ENCODE measurements at places on chromosomes 3 and 15.

DNA sequence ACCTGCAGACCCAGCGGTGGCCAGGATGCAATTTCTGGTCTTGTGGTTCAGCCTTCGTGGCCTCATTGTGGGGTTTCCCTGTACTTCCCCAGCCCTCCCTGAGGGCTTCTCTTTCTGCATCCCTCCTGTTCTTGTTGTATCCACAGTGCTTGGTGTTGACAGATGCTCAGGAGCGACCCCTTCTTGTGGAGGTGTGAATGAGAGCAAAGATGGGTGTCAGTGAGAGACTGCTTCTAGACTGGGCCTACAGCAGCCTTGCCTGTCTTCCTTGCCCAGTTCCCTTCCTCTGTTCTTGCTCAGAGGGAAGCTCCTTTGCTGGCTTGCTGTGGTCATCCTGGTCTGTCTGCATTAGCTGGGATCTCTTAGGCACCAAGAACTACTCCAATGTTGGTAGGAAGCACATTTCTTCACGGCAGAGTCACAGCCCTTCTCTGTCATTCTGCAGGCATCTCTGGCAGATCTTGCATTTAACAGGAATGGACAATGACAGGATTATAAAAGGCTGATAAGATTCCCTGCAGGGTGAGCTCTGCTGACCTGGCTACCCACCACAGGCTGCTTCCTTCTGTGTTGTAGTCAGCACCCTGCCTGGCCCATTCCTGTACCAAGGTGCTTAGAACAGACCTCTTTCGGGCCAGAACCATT lies 317.8 kb upstream of the C2CD4B start:
- peak; percentile 32 for DNase-seq

GRCh38 chr3:57815036-57815435 lies 58.9 kb downstream of the SLMAP start:
- DNase-seq, result no peak

GRCh38 chr3:125051715-125052581 lies 3.8 kb downstream of the HEG1 start:
- DNase-seq, result peak; percentile 82

- DNase-seq, result no peak
Observed at GRCh38 chr15:53837263-53837662, 77.8 kb upstream of the WDR72 start.
